Uterus (tissue), 4 donors: ENCODE measurements at places on chromosomes 6 and 20. TPM values are rescaled to one million over a fixed set of nuclear protein-coding genes. Genes with fewer than 3 reads are reported as not detected.

Gene NCR2
- total RNA-seq, result not detected

Gene ZBTB22
- 3.8 TPM for total RNA-seq

Gene DNAH8
- total RNA-seq, result 0.03 TPM

Gene GABRR1
- not detected for total RNA-seq

Gene LTB
- not detected for total RNA-seq

Gene WFDC5
- not detected for total RNA-seq

Gene EPPIN
- total RNA-seq, result 0.97 TPM

Gene RGL2
- total RNA-seq, result 35.4 TPM

Gene PDE10A
- 17.6 TPM for total RNA-seq

Gene OR2H1
- not detected for total RNA-seq

Gene CRYBG1
- 65.3 TPM for total RNA-seq

Gene CCN6
- not detected for total RNA-seq

Gene ID1
- 646 TPM for total RNA-seq

Gene GSTA4
- total RNA-seq, result 59.2 TPM
